ENCODE measurements at places on chromosomes 5 and 9.

DNA sequence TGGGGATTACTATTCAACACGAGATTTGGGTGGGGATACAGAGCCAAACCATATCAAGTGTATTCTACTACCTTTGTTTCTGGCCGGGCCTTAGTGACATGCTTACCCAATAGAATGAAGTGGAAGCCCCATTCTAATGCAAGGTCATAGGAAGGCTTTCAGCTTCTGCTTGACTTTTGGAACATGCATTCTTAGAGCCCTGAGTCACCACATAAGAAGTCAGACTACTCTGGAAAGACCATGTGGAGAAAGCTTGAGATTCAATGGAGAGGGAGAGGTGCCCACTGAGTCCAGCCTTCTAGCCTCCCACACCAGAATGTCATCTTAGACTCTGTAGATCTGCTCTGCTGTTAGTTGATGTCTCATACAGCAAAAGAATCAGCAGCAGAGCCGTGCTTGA lies 155.7 kb upstream of the FBN2 start:
- DNase-seq = no peak

GRCh38 chr5:65668696-65669095 lies 43.9 kb downstream of the SHLD3 start:
- no peak for DNase-seq

DNA sequence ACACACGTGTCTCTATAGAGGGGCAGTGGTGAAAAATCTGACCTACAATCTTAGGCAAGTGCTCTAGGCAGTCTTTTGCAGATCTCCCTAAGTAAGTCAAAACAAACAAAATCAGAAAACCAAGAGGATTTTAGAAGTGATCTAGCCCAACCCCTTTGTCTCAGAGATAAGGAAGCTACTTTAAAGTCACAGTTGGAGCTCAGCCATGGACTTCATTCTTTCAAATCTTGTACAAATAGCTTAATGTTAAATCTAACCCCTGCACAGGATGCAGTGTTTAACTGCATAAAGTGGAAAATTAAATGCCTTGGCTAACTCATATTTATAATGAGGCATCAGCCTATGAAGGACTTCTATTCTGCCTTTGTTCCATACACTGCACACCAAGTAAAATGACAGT lies 135.1 kb upstream of the RFX3 start:
- DNase-seq = no peak

GRCh38 chr9:123716339-123716945 lies 213.5 kb downstream of the DENND1A start:
- DNase-seq = no peak

DNA sequence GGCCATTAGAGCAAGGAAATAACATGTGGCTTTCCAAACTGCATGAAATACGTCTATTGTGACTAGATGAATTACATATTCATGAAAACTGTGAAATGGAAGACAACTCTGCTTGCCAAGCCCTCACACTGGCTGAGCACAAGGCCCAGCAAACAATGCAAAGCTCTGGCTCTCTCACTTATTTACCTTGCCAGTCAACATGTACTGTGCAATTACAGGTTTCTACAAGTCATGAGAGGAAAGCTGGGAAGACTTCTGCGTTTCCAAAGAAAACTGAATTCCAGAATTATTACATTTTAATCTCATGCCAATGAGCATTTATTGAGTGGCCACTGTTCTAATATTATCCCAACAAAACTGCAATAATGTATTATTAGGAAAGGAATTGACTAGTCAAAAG lies 12.1 kb upstream of the C5orf63 start:
- no peak for DNase-seq

GRCh38 chr9:93673839-93674334 lies 97.5 kb downstream of the PHF2 start:
- DNase-seq = no peak

DNA sequence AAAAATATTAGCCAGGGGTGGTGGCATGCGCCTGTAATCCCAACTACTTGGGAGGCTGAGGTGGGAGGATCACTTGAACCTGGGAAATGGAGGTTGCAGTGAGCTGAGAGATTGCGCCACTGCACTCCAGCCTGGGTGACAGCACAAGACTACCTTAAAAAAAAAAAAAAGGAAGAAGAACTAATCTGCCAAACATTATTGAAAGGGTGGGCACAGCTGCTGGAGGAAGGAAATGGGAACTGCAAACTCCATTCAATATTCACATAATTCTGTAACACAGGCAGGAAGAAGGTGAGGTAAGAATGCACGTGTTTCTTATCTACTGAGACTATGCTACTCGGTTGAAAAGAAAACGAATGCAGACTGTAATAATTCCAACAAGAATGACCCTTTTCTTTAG lies 121.1 kb upstream of the GNA14 start:
- DNase-seq = no peak

DNA sequence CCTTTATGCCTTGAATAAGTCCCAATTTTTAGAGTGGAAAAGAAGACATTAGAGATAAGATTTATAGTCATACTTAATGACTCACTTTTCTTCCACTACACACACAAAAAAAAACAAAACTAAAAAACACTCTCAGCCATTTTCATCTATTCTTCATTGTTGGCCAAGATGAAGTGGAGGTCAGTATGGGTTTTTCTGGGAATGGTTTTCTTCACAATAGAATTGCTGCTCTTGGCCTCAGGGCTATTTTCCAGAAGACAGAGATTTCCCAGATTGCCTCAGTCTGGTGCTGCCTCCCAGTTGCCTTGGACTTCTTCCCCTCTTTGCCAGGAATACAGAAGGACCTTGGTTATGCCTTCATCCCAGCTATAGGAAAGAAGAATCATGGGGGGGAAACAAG lies 463.7 kb downstream of the TMEM232 start:
- DNase-seq = no peak

- DNase-seq = no peak
These were observed 142.4 kb upstream of the ZNF608 start for GRCh38 chr5:124888622-124889485.

- DNase-seq = peak; percentile 42
These were observed 2.6 kb upstream of the BOD1 start for GRCh38 chr5:173618927-173619519.

- peak; percentile 97 for DNase-seq
These were observed 831 bp upstream of the SEC16A start for GRCh38 chr9:136483589-136484152.

GRCh38 chr9:70954126-70954525 lies 167.3 kb downstream of the TRPM3 start:
- DNase-seq = no peak

GRCh38 chr9:69446496-69446895 lies 121.5 kb downstream of the ENTREP1 start:
- DNase-seq = no peak

GRCh38 chr5:170181902-170182301 lies 50.9 kb upstream of the C5orf58 start:
- DNase-seq = no peak
